ENCODE measurements at places on chromosomes 13 and 19.

DNA sequence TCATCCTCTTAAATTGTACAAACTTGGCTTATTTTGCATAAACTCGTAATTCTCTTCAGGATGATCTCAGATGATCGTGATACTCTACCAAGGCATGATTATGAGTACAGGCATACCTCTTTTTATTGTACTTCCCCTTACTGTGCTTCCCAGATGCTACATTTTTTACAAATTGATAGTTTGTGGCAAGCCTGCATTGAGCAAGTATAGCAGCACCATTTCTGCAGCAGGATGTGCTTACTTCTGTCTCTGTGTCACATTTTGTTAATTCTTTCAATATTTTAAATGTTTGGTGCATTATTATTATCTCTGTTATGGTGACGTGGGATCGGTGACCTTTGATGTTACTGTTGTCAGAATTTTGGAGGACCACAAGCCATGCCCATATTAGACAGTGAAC, 752.3 kb downstream of the PCDH9 start:
- DNase-seq = no peak

- no peak for DNase-seq
Measured at GRCh38 chr19:57096685-57097361, 23.0 kb upstream of the USP29 start.

DNA sequence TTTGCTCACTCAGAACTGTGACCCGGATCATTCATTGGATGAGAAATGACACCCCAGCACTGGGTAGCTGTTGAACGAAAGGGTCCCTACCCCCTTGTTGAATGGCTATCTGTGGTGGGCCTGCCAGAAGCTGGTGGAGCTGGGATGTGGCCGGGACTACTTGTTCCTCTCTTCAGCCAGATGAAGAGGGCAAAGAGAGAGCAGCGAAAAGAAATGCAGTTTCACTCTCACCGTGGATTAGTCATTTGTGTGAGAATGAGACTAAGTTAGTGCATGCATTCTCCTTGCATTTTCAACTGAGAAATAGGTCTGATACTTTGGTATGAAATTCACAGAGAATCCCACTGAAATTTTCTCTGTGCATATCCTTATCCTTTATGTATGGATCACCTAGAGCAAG, 553.1 kb downstream of the IRS2 start:
- no peak for DNase-seq

- no peak for DNase-seq
Measured at GRCh38 chr13:51826606-51827005, 18.4 kb downstream of the TMEM272 start.

- DNase-seq = no peak
Measured at GRCh38 chr13:39887387-39887786, 231.9 kb downstream of the COG6 start.

GRCh38 chr13:79317856-79318255, 88.2 kb downstream of the RBM26 start:
- no peak for DNase-seq

- DNase-seq = no peak
Measured at GRCh38 chr13:36764957-36765356, 54.1 kb upstream of the RFXAP start.

- no peak for DNase-seq
Measured at GRCh38 chr13:23770973-23771372, 118.2 kb downstream of the MIPEP start.

- no peak for DNase-seq
Measured at GRCh38 chr19:46959894-46960556, 59.6 kb upstream of the NPAS1 start.

- no peak for DNase-seq
Measured at GRCh38 chr13:80215368-80215767, 125.6 kb downstream of the SPRY2 start.

DNA sequence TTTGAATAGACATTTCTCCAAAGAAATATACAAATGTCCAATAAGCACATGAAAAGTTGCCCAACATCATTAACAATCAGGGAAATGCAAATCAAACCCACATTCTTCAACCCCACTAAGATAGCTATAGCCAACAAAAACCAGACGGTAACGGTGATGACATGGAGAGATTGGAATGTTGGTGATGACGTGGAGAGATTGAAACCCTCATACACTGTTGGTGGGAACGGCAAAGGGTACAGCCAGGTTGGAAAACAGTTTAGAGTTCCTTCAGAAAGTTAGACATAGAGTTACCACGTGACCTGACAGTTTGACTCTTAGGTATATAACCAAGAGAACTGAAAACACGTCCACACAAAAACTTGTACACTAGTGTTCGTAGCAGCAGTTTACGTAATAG, 48.1 kb downstream of the TNFRSF19 start:
- no peak for DNase-seq

GRCh38 chr13:103188713-103189326, 122.6 kb upstream of the SLC10A2 start:
- DNase-seq = no peak

DNA sequence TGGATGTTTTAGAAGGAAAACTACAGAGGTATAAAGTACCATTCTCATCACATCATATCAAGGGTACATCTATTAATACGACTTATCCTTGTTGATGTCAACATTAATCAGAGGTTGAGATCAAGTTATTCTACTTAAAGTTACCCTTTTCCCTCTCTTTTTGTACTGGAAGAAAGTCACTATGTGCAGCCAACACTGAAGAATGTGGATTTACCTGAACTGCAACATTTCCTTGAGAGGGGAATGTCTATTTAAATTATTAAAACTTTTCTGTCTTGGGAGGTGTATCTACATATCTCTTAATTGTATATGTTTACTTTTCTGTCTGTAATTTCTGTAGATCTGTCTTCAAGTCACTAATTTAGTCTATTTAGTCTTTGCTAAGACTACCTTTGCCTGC, 2.5 kb upstream of the FBXL3 start:
- DNase-seq = no peak

- DNase-seq = no peak
Measured at GRCh38 chr13:113670541-113670940, 3.5 kb downstream of the GRK1 start.

GRCh38 chr13:108352599-108352998, 83.1 kb downstream of the TNFSF13B start:
- peak; percentile 90 for DNase-seq

GRCh38 chr13:81987159-81987558, 1646.2 kb upstream of the SPRY2 start:
- DNase-seq = no peak

- DNase-seq = no peak
Measured at GRCh38 chr19:6413291-6413690, 11.3 kb downstream of the KHSRP start.

- DNase-seq = no peak
Measured at GRCh38 chr13:94335761-94336526, 143.5 kb downstream of the DCT start.

GRCh38 chr19:57934820-57935665, at the start of gene ZNF418:
Gene ZNF418, minus strand, starts transcription at chr19:57935402. Its CDS starts 1,580 bp downstream, at chr19:57933822.
- DNase-seq = no peak

- DNase-seq = no peak
Measured at GRCh38 chr13:24023073-24023472, 125.8 kb upstream of the C1QTNF9B start.

DNA sequence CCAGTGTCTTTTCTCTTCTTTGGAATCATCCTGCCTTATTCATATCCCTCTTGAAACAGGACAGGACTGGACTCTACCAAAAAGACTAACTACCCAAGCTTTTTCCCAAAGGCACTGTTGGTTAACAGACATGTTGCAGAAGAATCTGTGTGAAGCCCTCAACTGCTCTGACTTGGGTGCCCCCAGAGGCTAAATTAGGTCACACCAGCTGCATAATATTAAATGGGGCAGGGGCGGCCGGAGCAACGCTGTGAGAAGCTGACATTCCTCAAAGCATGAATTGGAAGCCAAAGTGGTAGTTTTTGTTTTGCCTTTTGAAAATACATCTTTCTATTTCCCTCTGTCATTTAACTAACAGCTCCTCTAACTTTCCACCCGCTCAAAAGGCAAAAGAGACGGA, 185.9 kb downstream of the LHFPL6 start:
- DNase-seq = no peak

- DNase-seq = peak; percentile 50
Measured at GRCh38 chr19:18292810-18293641, 11.6 kb upstream of the JUND start.

DNA sequence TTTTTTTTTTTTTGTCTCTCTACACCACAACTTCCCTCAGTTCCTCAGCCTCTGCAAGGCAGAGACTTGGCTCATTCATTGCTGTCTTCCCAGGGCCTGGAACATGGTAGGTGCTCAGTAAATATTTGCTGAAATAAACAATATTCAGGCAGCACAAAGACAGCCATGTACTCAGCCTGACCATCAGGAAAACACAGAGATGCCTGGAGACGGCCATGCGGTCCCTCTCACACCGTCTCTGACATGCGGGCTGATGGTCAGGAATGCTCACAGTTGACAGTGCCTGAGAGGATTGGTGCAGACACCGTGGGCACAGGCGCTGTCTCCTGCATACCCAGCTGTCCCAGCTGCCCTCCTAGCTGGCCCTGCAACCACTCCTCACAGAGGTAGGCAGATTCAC, 924 bp downstream of the PRAM1 start:
- no peak for DNase-seq

GRCh38 chr13:99299256-99299919, 7.8 kb downstream of the GPR183 start:
- DNase-seq = no peak

DNA sequence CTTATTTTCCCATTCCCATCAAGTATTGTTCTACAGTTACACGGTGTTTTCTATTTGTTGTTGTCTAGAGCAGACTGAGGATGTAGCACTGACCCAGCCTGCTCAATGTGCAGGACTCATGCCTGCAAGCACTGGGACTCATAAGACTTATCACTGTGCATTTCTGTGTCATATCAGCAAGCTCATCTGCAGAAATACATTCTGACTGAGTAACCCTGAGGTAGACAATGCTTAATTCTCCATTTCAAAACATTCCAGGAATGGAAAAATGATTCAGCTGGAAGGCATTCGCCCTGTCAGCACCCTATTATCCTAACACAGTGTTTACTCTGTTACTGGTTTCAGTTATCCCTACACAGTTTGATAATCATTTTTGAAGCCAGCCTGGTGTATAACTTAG, 2506.4 kb downstream of the PCDH9 start:
- DNase-seq = no peak

- DNase-seq = no peak
Measured at GRCh38 chr13:39779337-39780265, 124.1 kb downstream of the COG6 start.

- no peak for DNase-seq
Measured at GRCh38 chr19:18520848-18521691, 800 bp downstream of the ELL start.

GRCh38 chr19:33052352-33052972, 12.2 kb downstream of the RHPN2 start:
- DNase-seq = no peak

- no peak for DNase-seq
Measured at GRCh38 chr13:42181381-42181953, 90.5 kb upstream of the AKAP11 start.

DNA sequence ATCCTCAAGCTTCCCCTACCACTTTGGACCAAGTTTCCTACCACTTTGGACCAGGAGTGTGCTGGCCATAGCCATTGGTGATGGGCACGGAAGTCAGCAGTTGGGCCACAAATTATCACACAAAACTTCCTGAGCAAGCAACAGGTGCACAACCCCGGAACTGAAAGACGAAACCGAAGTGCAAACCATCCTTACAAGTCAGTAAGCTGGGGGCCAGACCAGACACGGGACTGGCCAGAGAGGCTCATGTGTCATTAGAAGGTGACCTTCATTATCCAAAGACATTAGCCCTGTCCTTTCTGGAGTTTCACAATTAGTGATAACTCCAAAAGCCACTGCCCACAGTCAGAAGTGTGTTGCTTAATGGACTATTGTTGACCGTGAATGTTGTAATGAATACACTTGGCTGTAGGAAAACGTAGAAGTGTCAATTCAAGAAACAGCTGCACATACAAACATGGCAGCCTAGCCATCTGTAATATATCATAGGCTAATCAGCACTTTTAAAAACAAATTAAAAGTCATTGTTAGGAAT, 244.1 kb upstream of the IRS2 start:
- DNase-seq = no peak

DNA sequence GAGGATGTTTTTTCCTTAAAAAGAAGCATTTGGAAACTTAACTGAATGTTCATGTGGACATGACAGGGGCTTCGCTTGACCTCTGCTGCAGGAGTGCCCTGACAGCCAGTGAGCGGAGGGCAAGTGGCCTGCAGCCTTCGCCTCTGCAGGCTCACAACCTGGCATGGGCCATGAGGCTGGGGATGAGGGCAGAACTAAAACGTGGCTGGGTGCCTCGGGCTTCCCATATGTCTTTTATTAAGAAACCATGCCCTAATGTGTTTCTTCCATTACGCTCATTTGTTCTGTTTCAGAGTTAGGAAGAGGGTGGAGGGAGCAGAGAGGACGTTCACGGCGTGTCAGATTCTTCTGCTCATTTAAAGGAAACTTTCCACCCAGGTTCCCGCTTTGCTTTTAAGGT, 2.9 kb downstream of the ARHGEF7 start:
- no peak for DNase-seq

GRCh38 chr19:48368936-48369335, 4.8 kb downstream of the SYNGR4 start:
- no peak for DNase-seq

DNA sequence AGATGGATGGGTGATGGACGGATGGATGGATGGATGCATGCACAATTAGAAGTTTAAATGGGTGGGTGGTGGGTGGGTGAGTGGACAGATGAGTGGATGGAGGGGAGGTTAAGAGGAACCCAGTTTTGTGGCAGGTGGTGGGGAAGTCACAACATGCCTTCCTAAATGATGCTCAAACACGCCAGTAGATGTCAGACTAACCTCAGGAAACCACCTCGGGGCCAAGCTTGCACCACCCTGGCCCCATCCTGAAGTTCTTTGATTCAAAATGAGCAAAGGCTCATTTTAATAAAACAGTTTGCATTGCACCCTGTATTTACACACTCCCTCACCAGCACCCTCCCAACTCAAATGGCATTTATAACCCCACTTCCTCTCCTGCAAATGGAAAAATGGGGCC, 91.4 kb upstream of the CACNA1A start:
- DNase-seq = no peak

- DNase-seq = no peak
Measured at GRCh38 chr19:14411161-14411937, 7.8 kb downstream of the DDX39A start.

DNA sequence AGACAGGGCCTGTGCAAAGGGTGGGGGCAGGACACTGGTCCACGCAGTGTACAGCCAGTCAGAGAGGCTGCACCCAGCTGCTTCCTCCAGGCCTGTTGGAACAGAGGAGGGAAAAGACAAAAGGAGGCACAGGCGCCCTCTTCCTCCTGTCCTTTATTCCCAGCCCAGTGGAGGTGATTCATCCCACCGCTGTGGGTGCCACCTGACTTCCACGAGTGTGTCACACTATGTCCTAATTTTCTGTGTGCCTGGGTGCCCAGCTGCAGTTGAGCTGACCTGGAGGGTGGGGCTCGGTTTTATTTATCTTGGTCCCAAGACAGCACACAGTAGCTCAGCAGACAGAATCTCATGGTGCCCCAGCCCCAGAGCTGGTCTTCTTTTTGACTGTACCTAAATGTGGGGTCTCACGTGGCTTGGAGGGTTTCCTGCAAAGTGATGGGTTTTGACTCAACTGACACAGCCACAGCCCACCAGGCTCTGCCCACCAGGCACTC, 9.0 kb downstream of the EPS15L1 start:
- DNase-seq = no peak

GRCh38 chr13:79011179-79011578, 352.2 kb upstream of the OBI1 start:
- no peak for DNase-seq

GRCh38 chr13:34408640-34409039, 533.4 kb upstream of the NBEA start:
- DNase-seq = no peak

Data from GF-D8 (cell line).